Stimulated activated CD4-positive, alpha-beta T cell treated with anti-CD3 and anti-CD28 coated beads, TNF-alpha, amount 100 ng/mL, for 1 hour (primary cell): ENCODE measurements at places on chromosomes 5 and 9.

DNA sequence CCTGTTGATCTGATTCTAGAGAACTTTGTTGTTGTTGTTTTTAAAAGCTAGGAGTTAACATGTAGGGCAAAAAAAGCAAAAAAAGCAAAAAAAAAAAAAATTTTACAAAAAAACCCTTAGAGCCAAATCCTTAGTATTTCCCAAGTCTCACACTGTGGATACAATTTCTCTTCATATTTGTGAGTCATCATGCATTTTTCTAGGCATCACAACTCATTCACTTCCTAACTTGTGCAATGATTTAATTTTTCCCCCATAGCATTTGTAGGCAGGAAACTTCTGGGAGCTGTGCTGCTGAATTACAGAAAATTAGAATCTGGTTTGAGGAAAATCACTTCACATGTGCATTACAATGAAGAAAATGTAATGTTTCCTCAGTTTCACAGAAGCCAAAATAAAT is 91.9 kb downstream of the MARCHF3 start:
- DNase-seq: no peak

DNA sequence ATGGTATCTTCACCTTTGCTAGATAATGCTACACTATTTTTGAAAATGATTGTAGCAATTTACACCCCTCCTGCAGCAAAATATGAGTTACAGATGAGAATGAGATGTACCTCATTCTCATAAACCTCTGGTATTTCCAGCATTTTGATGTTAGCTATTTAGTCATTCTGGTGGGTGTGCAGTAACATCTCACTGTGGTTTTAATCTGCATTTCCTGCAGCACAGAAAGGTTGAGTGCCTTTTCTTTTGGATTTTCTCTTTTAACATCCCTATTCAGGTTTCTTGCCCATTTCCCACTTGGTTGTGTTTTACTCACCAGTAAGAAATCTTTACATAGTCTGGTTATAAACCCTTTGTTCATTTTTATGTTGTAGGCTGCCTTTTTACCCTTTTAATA is 206.2 kb downstream of the NR3C1 start:
- no peak for DNase-seq

DNA sequence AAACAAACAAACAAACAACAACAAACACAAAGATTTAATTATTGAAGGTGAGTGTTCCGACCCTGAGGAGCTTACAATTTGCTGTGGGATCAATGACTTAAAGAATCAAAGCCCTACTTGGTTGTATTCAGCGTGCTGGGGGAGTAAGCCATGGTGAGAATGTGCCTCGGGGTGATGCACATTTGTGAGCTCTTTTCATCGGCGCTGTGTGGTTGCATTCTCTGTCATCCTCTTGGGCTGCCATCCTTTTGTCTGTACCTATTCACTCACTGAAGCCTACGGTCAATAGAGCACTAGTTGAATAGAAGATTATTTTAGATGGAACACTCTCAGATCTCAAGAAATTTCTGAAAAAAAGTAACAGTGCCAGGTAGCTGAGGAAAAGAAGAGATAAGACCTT is 203.9 kb downstream of the CTNND2 start:
- no peak for DNase-seq

GRCh38 chr5:135702191-135702590 is 123.4 kb upstream of the CXCL14 start:
- DNase-seq: no peak

GRCh38 chr5:172926008-172926523 is 33.2 kb upstream of the RPL26L1 start:
- DNase-seq: no peak

DNA sequence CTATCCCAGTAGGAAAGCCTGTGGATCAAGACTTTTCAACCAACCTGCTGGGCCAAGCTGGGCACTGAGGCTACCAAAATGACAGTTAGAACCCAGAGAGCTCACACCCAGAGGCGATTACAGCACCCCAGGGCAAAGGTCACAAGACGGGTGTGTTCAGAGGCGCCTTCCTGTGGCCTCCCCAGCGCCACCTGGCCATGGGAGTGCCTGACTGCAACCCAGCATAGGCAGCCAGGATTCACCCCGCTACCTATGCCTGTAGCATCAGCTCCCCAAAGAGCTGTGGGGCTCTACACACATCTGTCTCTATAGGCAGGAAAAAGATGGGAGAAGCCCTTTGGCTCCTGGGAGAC is 33.5 kb downstream of the PDGFRB start:
- no peak for DNase-seq

GRCh38 chr5:43244823-43245565 is 53.0 kb downstream of the NIM1K start:
- no peak for DNase-seq

GRCh38 chr5:140926443-140927227 is 536 bp downstream of the PCDHAC1 start:
- no peak for DNase-seq

DNA sequence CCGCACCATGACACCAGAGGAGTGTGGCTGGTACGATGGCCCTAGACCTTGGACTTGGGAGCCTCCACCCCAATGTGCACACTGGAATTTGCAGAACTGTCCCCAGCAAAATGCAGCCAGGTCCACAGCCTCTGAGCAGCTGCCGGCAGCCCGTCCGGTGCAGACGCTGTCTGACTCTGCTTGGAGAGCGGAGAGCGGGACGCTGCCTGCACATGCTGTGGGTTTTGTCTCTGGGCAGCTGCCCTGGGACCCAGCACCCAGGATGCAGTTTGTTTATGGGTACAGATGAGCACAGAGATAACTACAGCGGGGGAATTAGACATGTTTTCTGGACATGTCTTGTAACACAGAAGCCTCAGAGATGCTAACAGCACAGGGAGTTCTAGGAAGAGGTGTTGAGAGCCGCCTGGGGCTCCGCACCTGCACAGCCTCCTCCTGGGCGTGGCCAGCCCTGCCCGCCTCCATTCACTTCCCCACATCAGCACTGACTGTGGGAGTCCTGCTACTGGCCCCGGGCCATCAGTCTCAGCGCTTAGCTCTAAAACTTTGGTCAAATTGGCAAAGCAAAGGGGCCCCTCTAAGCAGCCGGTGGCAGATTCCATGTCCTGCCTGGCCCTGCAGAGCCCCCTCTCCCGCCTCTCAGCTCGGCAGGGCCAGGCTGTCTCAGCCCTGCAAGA is 159.6 kb downstream of the IRX2 start:
- DNase-seq: no peak

- no peak for DNase-seq
These were observed 524.1 kb downstream of the TMEM38B start for GRCh38 chr9:106218427-106218826.

DNA sequence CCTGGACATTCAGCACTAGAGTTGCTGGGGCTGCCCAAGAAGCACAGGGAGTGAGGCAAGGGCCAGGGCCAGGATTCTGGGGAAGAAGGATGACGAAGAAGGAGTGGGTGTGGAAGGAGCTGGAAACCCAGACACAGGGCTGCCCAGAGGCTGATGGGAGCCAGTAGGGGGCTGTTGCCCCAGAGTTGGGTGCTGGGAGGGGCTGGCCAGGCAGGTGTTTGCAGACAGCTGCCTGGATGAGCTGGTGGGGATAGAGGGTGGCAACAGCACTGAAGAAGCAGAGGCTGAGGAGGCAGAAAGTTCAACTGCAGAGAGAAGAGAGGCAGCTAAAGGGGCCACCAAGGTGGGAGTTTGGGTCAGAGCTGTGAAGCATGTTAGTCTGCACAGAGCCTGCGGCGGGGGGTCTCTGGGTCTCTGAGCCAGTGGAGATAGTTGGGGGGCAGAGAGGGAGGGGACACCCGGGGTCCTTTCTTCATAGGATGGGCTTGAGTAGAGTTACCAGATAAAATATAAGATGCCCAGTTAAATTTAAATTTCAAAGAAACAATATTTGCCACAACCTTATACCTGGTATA is 2.5 kb upstream of the AQP7 start:
- no peak for DNase-seq

- no peak for DNase-seq
These were observed 55.8 kb downstream of the LRSAM1 start for GRCh38 chr9:127506814-127507750.
